CD4-positive, alpha-beta T cell treated with Interleukin-15 for 1 hour (primary cell): ENCODE measurements at places on chromosomes 5 and 9.

GRCh38 chr9:78954286-78954685, 617.5 kb upstream of the TLE4 start:
- no peak for DNase-seq

- DNase-seq: no peak
Observed at GRCh38 chr9:128787659-128788058, 606 bp downstream of the TBC1D13 start.

DNA sequence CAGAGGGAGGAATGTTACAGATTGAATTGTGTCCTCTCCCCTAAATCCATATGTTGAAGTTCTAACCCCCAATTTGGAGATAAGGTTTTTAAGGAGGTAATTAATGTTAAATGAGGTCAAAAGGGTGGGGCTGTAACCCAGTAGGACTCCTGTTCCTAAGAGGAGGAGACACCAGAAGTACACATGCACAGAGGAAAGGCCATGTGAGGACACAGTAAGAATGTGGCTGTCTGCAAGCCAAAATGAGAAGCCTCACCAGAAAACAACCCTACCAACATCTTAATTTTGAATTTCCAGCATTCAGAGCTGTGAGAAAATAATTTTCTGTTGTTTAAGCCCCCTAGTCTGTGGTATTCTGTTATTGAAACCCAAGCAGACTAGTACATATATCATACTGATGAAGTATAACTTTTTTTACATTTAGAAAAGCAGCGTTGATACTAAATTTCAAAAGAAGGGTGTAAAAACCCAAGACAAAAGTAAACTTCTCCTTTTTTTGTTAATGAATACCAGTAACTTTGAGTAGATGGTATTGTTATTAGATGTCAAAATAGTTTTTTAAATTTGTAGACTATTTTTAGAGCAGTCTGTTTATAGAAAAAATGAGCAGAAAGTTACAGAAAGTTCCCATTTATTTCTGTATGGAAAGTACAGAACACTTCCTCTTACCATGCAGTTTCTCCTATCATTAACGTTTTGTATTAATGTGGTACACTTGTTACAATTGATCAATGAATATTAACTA, 25.1 kb downstream of the RNF180 start:
- no peak for DNase-seq

GRCh38 chr5:117794847-117795246, 1193.5 kb downstream of the DTWD2 start:
- no peak for DNase-seq

- DNase-seq: no peak
Observed at GRCh38 chr5:54573812-54574489, 56.4 kb downstream of the SNX18 start.

- no peak for DNase-seq
Observed at GRCh38 chr5:5658226-5658625, 235.7 kb downstream of the ICE1 start.

DNA sequence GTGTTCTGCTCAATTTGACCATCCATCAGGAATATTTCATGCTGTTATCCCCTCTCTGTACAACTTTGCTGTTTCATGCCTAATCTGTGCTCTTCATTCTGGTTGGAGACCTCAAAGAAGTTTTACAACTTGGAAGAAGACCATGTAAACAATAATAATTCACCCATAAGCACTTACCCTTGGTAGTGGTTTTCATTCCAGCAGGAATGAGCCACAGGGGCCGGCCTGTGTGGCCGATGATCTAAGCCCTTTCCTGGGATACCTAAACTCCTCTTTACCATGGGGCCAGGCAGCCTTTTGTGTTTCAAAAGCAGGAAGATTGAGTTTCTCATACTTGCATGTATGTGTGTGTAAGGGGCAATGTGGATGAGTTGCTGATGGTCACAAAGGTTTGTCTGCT, 165.0 kb downstream of the FGF1 start:
- no peak for DNase-seq

DNA sequence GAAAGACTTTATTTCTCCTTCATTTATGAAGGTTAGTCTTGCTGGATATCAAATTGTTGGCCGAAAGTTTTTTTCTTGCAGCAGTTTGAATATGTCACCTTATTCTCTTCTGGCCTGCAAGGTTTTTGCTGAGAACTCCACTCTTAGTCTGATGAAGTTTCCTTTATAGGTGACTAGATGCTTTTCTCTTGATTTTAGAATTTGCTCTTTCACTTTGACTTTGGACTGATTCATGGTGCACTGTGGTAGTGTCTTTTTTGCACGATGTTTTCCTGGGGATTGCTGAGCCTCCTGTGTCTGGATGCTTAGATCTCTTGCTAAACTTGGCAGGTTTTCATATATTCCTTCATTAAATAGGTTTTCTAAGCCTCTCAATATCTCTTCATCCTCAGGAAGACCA, 12.4 kb downstream of the AHRR start:
- DNase-seq: no peak

DNA sequence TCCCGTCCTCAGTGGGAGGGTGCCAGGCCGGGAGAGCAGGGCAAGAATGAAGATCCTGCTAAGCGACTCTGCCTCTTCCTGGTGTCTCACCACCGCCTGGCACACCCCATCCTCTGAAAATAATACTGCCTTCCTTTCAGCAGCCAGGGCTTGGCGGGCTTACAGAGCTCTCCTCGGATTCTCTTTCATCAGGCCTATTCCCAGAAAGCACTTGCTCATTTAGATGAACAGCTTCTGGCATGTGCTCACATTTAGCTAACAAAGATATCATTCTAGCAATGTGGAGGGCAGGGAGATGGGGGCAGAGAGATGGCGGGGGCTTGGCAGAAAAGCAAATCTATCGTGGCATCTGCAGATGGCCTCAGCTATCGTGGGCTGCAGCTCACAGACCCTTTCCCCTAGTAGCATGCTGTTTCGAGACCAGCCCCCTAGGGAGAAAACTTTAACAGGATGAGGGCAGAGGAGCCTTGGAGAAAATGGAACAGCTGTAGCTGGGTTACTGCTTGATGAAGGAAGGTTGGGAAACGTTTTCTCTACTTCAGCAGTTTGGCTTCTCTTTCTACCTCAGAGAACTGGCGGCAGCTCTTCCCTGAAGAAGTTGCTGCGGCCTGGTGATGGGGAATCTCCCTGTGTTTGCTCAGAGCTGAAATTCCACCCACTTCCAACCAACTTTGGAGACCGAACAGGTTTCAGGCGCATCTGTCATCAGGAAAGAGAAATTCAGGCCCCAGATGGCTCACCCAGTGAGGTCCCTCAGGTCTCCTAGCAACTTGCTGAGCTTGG, 102.1 kb downstream of the TMEM174 start:
- DNase-seq: no peak

GRCh38 chr9:113515862-113516261, 52.3 kb downstream of the RGS3 start:
- no peak for DNase-seq
